ENCODE measurements at places on chromosomes 7 and 10.

DNA sequence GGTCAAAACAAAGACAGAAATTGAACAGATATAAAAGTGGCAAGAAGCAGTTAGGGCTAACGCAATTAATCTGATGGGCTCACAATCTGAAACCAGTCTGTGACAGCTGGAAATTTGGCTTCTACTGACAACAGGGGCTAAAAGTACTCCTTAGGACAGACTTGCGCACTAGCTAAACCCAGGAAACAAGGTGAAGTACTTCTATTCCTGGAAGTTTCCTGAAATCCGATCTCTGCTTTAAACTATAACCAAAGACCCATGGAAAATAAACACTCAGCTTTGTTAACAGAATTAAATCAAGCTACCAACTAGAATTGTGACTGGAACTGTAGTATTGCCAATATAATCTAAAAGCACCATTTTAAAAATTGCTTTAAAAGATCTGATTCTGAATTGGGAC, 520.2 kb upstream of the ZWINT start:
- DNase-seq, result no peak

- peak; percentile 8 for DNase-seq
Measured at GRCh38 chr10:92291616-92291865, 574 bp downstream of the MARCHF5 start.

GRCh38 chr7:112481121-112481736, 438 bp downstream of the LSMEM1 start:
- DNase-seq, result no peak

DNA sequence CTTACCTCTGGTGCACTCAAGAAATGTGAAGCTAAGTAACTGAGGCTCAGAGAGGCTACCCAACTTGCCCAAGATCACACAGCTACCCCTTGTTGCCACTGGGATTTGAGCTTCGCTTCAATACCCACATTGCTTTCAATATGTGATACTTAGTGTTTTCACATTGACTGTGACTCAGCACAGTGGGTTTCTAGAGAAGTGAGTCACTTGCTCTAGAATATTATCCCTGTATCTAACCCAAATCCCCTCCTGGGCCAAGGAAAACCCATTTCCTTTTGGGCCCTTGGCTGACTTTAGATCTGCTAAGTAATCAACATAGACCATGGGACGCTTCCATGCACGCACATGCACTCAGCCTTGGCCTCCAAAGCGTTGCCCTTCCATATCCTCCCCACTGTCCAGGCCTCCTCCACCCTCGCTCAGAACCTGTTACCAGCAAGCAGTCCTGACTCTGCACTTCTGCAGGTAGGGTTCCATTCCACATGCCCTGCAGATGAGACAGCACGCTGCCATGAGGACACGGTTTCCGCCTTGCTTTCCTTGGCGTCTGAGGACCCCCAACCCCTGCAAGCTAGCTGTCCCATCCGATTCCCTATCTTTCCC, 87.7 kb upstream of the CHST15 start:
- no peak for DNase-seq

DNA sequence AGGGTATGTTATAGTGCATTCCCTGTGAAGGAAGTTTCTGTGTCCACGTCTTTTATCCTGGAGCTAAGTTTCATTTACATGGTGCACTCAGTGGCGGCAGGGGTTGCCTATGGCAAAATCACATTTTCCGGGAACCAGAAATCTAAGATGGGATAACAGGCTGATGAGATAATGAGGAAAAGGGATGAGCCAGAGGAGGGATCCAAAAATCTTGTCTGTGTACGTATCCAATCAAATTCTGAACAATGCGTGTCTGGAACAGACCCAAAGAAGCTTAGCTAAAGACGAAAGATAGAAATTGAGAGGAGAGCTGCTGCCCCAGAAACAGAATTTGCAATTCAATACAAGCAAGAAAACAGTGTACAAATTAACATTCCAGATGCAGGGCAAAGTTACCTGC, 16.1 kb downstream of the LANCL2 start:
- no peak for DNase-seq

GRCh38 chr10:83603708-83604107, 535.6 kb upstream of the GHITM start:
- no peak for DNase-seq

DNA sequence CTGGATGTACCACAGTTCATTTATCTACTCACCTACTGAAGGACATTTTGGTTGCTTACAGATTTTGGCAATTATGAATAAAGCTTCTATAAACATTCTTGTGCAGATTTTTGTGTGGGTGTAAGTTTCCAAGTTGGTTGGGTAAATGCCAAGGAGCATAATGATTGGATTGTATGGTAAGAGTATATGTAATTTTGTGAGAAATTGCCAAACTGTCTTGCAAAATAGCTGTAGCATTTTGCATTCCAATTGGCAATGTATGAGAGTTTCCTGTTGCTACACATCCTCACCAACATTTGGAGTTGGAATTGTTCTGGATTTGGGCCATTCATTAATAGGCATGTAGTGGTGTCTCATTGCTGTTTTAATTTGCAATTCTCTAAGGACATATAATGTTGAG, 33.9 kb upstream of the HYAL4 start:
- no peak for DNase-seq

GRCh38 chr10:90130321-90131086, 429.1 kb downstream of the KIF20B start:
- DNase-seq, result no peak

DNA sequence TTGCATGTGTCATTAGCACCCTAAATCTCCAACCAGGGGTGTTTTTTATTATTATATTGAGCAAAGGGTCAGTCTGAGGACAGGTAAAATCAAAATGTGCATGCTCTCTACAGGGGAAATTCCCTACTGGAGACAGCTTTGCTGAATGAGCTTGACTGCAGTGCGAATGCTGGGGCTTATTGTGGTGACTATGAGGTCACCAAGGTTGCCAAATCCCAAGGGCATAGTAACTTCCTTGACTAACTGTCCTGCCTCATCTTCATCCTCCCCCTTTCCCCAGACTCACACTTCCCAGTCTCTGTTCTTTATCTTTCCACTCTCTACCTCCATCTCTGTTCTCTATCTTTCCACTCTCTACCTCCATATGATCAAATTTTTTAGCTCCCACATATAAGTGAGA, 22.9 kb upstream of the AOC1 start:
- no peak for DNase-seq

DNA sequence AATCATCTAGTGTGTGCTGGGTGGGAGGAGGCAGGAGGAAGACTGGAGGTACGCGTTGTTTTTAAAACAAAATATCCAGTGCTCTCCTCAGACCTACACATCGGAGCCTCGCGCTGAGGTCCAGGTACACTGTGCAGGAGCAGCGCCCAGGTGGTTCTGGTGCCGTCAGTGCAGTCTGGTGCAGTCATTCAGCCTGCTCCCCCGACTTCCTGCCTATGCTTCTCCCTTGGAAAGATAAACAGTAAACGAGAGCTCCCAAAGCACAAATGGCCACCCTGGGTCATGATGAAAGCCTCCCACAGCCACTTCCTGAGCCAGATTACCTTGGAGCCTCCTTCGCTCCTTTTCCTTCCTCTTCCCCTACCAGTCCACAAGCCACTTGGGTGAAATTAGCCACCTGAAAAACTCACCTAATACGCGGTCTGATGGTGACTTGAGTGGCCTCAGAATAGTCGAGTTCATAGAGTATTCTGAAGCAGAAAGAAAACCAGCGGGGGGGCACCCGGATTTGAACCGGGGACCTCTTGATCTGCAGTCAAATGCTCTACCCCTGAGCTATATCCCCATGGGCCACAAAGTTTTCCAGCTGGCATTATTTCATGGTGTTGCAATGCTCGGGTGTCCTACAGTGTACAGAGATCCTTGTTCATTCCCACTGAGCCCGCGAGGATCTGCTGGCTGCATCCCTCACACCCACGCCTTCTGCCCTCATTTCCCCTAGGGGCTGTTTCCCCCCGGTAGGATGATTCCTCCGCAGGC, 82.5 kb downstream of the ZNF467 start:
- DNase-seq, result no peak

- DNase-seq, result no peak
Measured at GRCh38 chr7:92758796-92759431, 77.5 kb downstream of the CDK6 start.

DNA sequence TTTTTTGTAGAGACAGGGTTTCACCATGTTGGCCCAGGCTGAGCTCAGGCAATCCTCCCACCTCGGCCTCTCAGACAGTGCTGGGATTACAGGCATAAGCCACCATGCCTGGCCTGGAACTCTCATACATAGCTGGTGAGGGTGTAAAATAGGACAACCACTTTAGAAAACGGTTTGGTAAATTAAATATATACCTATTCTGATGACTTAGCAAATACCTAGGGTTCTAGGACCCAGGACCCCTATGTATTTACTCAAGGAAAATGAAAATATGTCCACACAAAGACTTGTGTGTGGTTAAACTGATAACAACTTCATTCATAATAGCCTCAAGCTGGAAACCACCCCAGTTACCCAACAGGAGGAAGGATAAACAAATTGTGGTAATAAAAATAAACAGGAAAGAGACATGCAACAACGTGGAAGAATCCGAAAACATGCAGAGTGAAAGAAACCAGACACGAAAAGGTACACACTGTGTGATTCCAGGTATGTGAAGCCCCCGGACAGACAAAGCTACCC, 52.7 kb downstream of the CARD11 start:
- DNase-seq, result no peak

DNA sequence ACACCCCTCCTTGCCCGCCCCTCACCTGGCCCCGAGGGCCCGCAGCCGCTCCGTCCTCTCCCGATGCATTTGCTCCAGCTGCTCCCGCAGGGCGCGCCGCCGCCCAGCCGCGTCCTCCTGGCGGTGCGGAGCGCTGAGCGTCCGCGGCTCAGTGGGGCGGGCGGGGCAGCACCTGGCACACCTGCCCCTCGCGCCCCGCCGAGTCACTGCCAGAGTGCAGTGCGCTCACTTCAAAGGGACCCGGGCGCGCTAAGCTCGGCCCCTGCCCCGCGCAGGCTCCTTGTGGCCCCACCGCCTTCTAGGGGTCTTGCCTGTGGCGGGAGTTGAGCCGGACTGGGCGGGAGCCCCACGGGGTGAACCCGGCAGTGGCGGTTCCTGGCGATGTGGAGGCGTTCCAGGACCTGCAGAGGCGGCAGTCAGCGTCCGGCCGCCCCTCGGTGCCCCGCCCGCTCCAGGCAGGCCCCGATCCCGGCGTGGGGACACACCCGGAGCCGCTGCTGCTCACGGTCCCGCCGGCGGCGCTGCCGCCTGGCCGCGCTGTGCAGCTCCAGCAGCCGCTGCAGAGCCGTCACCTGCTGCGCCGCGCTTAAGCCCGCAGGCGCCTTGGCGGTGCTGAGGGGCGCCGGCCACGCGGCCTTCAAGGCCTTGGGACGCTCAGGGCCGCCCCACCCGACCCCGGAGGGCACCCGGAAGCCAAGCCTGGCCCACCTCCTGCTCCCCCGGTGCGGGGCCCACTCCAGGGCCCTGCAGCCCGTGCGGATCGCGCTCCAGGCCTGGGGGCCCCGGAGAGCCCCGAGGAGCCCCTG, 6.7 kb downstream of the ATP6V1F start:
- peak; percentile 22 for DNase-seq

DNA sequence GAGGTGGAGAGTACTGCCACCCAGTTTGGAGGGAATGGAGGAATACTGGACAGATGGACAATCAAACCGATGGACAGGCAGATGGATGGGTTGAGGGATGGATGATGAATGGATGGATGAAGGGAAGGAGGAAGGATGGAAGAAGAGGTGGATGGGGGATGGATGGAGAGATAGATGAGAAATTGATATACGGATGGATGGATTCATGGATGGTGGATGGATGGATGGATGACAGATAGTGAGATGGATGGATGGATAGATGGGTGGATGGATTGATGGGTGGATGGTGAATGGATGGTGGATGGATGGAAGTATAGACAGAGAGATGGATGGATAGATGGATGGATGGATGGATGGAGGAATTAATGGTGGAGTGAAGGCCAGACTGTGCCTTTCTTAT, 42.6 kb downstream of the ALOX5 start:
- no peak for DNase-seq

- DNase-seq, result no peak
Measured at GRCh38 chr7:157528785-157529341, 192.1 kb downstream of the DNAJB6 start.

DNA sequence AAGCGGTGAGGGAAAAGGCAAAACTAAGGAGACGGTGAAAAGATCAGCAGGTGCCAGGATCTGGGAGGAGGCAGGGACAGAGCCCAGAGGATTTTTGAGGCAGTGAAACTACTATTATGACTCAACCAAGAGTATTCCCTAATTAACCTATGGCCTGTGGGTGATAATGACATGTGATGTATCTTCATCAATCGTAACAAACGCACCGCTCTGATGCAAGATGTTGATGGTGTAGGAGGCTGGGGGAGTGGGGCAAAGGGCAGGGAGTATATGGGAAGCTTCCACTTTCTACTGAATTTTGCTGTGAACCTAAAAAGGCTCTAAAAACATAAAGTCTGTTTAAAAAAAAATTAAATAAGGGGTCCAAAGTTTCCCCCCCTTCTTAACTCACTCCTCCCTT, 25.5 kb upstream of the EZH2 start:
- no peak for DNase-seq

All from effector CD4-positive, alpha-beta T cell (primary cell).